ENCODE measurements at places on chromosomes 5 and 9.

DNA sequence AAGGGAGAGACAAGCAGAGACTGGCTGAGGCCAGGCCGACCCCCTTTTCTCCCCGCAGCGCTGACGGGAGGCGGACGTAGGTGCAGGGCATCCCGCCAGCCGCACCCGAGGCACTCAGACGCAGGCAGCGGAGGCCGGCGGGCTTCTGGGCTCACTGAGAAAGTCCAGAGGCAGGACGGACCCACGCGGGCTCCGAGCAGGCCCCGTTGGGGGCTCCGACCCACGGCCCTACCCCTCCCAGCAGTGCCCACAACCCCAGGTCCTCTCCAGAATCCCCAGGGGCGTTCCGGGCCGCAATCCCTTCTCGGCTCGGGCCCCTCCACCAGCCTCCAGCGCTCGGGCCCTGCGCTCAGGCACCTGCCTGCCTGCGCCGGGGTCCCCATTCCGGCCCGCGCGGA is 543 bp downstream of the MTMR12 start:
- DNase-seq = peak; percentile 86

DNA sequence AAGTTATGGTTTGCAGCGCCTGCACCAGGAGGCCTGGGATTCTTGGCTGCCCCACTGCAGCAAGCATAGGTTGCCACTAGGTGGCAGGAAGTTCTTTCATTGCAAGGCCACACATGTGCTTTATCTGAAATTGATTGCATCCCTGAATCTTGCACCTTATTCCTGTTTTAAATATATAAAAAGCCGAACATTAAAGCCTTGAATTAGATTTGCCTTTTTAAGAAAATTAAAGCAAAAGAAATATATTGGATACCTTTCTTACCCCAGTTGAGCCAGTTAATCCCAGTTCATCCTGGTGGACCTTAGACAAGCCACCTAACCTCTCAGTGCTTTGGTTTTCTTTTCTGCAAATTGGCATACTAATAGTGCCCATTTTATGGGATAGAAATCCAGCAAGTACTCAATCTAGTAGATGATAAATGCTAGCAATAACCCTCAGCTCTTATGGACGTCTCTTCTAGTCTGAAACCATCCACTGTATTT is 6.3 kb upstream of the TRMT10B start:
- peak; percentile 66 for DNase-seq

DNA sequence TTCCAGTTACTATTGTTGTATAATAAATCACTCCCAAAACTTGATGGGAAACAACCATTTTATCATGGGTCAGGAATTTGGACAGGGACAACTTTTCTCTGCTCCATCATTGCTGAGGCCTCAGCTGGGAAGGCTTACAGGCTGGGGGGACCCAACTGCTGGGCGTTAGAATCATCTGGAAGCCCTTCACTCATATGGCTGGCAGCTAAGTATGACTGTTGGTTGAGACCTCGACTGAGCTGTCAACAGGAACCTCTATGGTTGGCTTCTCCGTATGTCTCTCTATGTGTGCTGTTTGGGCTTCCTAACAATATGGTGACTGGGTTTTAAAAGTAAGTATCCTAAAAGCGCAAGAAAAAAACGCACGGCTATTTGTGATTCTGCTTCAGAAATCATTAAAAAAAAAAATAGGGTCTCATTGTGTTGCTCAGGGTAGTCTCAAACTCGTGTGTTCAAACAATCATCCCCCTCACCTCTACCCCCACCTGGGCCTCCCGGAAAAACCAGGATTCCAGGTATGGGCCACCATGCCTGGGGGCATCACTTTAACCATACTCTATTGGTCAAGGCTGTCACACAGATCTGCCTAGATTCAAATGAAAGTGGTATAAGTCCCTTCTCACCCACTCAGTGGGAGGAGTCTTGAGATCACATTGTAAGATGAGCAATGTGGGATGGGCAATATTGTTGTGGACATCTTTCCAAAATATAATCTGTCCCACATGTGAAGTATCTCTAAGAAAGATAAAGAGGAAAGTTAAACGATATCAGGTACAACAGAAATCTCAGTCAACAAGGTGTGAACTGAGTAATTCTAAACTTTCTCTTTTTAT is 15.2 kb downstream of the FNBP1 start:
- no peak for DNase-seq

DNA sequence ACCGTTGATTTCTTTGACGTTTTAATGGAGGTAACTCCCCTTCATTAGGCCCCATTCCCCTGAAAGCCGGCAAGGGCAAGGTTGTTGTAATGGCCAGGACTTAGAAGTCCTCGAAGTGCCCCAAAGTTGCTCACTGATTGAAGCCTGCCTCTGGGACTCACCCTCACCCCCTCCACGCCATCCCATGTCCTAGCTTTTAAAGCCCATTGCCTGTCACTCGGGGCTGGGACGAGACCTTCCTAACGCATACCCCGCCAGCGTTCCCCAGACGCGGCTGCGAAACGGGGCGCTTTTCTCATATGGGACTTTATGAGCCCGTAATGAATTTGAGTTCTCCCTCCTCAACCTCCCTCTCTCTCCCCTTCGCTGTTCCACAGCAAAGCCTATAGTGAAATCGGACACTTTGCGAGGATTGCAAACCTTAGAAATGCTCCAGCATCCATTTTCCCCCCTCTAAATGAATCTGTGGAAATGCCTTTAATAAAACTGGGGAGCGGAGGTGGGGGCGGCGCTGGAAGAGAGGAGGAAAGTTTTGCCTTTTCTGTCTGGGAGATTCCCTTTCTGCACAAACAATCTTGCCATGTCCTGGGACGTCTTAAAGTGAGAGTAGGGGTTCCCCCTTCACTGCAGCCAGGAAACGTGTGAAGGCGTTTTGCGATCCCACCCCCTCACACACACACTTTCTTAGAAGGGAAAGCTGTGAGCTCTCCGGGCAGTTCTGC is 1.5 kb downstream of the PAPPA start:
- DNase-seq = peak; percentile 47

DNA sequence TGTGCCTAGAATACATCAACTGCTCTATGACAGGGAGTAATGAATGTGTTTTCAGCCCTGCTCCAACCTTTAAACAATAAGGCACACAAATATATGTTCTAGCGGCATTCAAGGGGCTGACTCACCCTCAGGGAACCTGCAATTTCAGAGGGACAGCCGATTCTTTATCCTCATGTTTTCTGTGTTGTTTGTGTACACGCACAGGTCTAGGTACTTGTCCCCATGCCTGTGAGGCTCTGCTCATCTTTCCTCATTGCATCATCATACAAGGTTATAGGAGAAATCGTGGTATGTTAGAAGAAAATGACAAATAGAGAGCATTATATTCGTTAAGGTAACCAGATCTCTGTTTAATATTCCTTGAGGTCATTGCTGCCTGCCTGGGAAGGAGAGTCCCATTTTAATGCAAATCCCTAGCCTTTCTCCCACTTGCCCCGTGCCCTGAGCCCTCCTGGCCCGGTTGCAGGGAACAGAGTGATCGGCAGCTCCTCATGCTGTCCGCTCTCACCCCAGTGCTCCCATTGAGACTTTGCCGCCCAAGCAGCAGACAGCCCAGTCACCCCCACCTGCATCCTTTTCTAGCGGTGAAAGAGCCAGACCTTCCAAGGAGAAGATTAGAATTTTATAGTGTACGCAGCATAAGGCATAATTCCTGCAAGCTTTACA is 14.6 kb downstream of the MAP1B start:
- no peak for DNase-seq

- no peak for DNase-seq
Measured at GRCh38 chr5:67035098-67035740, 161.4 kb downstream of the CD180 start.

- no peak for DNase-seq
Measured at GRCh38 chr5:622946-623522, 10.9 kb downstream of the CEP72 start.

DNA sequence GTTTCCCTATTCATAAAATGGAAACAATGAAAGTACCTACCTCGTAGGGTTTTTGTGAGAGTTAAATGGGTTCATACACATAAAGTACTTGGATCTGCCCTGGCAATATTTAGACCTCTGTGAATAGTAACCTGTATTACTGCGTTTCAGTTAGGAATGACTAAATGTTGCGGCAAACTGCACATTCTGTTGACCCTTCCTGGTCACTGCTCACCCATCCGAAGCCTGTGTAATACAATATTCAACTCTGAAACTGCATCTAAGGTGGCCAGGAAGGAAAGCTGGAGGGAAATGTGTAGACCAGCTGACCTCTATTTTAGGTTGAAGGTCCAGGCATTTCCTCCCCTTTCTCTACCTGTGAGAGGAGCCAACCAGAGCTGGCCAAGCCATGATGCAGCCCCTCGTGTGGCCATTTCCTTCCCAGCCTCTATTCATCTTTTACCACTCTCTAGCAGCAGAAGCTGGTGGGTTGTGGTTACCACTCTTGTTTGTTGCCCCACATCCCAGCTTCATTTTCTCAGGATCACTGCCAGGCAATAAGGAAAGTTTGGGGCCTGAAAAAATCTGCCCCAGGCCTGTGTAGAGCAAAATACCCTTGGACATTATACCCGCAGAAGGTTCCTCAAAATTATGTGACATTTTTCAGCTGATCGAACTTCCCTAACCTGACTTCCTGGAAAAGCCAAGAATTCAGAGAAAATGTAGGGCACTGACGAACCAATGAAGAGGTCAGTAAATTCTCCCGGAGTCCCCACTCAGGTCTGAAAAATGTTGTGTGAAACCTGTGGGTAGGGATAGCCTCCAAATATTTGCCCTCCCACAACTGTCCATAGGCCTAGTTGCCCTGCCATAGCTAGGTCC is 20.5 kb upstream of the PDCD1LG2 start:
- DNase-seq = no peak
